ENCODE measurements at places on chromosomes 3 and 15.

- no peak for DNase-seq
These were observed 44.4 kb downstream of the FLNB start for GRCh38 chr3:58052373-58053273.

DNA sequence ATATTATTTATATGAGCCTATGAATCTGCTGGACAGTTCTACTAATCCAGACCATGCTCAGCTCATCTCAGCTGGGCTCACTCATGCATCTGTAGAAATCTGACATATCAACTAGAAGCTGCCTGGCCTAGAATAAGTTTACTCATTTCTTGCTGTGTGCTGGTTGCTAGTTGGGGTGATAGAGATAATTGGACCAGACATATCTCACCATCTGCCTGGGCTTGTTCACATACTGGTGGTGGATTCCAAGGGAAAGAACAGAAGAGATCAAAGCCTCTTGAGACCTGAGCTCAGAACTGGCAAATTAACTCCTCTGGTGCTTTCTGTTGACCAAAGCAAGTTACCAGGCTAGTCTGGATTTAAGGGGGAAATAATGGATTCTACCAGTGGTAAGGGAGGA is 109.1 kb downstream of the NSUN3 start:
- DNase-seq, result no peak

GRCh38 chr15:101464256-101464998 is 25.1 kb downstream of the PCSK6 start:
- DNase-seq, result no peak

DNA sequence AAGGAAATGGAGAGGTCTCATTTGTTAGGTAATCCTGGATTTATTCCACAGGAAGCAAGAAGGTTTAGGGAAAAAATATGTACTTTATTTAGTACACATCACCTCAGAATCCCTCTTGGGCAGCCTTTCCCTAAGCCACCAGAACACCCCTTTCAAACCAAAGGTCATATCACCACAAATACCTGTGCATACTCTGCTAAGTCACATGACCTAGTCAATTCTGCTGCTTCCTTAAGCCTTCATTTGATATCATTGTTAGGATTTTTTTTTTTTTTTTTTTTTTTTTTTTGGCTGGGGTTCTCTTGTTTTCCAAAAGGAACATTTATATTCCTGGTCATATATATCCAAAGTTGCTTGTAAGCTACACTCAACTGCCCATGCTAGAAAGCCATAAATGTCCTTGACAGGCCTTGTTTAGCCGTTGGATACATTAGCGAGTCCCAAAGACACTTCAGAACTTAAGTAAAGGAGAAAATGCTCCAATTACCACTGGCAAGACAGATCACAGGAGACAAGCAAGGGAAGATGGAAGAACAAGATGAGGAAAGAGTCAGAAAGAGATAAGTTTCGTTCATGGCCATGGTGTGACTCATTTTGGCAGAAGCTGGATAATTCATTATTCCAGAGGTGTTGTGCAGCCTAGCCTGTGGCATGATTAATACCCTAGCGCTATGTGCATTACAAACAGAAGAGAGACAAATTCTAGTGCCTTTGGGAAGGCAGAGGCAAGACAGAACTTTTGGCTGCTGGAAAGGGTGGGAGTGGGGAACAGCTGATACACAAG is 155.6 kb upstream of the SLC2A2 start:
- DNase-seq, result no peak

GRCh38 chr3:61564395-61565059 is 3.2 kb downstream of the PTPRG start:
- DNase-seq, result peak; percentile 9

- no peak for DNase-seq
These were observed 781 bp upstream of the DAG1 start for GRCh38 chr3:49469037-49469935.

- DNase-seq, result no peak
These were observed 711.6 kb downstream of the MECOM start for GRCh38 chr3:168951884-168952283.

DNA sequence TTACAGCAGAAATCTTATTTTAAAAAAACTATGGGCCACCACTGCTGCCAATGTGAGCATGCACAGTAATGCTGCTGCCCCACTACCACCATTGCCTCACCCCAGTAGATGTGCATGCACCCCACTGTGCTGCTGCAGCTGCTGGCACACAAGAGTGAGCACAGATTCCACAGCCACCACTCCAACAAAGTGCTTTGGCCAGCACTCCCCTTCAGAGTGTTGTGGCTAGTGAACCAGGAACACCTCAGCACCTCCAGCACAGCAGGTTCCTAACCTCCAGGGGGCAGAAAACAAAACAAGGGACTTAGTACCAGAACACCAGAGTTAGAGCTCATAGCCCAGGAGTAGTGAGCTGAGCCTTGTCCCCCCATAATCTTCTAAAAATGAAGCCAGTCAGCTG is 629.6 kb downstream of the PYDC2 start:
- DNase-seq, result no peak

DNA sequence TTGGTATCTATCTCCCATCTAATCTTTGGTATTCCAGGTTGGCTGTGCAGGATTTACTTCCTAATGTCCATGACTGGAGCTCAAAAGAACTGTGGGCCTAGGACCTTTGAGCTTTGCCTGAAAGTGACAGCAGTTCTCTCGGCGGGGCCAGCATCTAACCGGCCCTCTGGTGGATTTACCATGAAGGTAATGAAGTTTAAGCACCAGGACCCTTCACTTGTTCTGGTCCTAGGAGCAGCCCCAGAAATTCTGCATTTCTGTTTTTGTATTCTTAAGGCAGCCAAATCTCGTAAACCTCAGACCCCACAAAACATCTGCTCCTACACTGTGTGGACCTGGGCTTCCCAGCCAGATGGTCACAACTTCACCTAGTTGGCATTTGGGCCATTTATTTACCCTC is 13.0 kb downstream of the CALML4 start:
- DNase-seq, result no peak

DNA sequence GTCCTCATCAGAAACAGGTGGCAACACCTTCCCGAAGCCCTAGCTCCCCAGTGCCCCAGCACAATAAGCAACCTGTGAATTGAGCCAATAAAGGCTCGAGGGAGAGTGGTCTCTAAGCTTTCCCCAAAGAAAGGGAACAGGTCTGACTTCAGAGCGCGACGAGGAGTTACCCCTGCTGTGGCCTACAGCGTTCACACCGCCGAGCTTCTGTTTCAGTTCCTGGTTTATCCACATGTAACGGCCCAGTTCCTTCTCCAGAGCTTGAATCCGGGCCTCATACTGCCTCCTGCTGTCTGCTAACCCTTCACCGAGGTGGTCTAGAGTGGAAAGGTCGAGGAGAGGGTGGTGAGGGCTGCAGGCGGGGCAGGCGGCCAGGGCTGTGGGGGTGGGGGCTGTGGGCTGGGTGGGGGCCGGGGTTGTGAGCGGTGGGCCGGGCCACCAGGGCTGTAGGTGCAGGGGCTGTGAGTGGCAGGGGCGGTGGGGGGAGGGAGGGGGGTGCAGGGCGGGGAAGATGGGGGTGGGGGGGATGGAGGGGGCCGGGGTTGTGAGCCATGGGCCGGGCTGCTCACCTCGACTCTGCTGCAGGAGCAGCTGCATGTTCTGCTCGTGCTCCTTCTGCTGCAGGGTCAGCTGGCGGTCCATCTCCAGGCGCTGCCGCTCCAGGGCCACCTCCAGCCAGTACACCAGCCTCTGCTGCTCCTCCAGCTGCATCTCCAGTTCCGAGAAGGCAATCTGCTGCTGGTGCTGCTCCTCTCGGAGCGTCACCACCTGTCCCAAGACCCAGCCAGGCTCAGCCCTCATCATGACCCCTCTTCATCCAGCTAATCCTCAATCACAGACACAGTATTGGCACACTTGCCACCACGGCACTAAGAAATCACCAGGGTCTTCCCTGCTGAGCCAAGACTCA is 26.2 kb downstream of the KIF7 start:
- DNase-seq, result no peak

- DNase-seq, result no peak
These were observed 20.4 kb upstream of the MAP6D1 start for GRCh38 chr3:183845608-183846288.

DNA sequence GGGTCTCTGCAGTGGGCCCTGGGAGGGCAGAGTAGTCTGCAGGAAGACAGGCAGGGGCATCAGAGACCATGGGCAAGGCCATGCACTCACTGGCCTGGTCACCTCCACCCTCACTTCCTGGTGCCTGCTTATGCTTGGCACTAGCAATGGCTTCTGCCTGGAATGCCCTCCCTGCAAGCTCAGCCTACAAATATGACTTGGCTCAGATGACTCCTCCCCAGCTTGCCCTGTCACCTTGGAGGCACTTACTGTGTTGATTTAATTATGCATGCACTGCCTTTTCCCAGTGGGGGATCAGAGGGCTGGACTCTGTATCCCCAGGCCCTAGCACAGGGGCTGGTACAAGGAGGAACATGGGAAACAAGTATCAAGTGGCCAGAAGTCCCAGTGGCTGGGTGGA is 7.8 kb downstream of the C3orf18 start:
- no peak for DNase-seq

DNA sequence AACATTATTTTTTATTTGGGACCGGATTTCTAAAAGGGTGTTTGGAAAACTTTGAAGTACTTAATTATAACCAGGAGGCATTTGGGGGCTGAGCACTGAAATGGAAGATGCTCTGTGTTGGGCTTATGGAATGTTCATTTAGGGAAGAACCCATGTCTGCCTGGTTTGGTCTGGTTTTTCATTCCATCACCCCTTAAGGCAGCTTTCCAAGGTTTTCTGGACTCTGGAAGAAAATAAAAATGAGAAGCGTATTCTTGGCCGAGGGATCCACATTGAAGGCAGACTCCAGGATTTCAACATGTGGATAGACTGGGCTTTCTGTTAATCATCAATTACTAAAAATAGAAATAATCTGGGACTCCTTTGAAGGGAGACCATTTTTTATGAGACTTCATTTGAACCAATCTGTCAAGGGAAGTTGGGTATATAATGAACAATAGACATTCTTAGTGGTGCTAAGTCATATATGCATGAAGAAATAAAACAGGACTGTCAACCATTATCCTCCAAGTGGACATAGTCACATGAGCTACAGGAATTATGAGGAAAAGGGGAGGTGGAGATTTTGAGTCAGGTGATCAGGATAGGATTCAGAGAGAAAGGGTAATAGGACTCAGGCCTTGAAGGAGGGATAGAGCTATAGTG is 270.5 kb upstream of the ADAMTS9 start:
- no peak for DNase-seq

GRCh38 chr3:114333180-114333922 is 39.5 kb downstream of the TIGIT start:
- no peak for DNase-seq

GRCh38 chr3:120848503-120848902 is 59.5 kb upstream of the STXBP5L start:
- DNase-seq, result no peak

DNA sequence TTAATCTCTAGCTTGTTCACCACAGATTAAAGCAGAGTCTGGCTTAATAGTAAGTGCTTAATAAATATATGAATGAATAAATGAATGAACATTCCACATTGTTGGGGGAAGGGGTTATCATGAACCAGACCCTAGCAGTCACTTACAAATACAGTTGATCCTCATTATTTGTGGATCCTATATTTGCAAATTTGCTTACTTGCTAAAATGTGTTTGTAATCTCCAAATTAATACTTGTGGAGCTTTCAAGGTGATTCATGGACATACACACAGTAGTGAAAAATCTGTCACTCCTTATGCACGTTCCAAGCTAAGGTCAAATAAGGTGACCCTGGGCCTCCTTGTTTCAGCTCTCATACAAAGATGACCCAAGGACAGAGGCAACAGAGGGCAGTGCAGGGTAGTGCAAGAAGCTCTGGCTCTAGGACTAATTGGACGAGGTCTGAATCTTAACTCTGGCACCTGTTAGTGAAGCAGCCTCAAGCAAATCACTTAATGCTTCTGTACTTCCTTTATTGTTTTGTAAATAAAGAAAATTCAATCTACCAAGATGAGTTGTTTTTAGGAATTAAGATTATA is 112.8 kb upstream of the C2CD4B start:
- no peak for DNase-seq

DNA sequence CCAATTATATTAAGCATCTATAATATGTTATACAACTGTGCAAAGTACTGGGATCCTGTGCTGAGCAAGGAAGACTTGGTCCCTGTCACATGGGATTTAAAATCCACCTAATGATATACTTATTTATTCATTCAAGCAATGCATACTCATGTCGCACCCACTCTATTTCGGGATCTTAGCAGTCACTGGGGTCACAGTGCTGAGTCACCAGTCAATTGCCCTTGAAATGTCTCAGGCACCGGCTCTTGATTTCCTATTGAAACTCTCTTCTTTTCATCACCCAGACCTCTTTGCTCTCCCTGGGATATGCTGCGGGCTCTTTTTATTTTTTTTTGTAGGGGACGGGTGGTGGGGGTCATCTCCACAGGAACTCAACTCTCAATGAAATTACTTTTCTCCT is 194.5 kb upstream of the GAP43 start:
- no peak for DNase-seq

DNA sequence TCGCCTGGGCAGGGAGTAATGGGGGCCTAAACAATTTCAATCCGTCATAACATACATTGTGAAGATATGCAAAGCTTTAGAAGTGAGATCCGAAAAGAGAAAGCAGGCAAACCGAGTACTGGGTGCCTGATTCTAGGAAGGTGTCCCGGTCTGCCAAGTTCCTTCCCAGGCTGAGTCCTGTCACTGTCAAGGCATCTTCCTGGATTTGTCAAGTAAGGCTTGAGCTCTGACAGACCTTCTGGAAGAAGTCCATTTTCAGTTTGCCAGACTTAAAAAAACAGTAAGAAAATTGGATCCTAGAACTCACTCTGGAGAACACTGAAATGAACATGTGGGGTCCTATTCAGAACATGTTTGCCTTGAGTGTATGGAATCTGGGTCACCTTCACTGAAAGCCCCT is 253.9 kb downstream of the RORA start:
- DNase-seq, result no peak

DNA sequence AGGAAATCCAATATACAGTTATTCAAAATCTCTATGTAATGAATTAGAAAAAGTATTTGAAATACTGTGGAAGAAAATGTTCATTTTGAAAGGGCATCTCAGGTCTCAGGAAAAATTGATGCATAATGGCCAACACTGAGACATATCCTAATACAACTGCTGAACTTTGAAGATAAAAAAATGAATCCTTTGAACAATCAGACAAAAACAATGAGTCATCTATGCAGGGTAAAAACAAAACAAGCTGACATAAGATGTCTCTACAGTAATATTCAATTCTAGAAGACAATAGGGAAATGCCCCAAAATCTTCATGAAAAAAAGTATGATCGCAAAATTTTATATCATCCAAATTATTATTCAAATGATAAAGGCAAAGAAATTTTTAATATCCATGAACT is 34.0 kb upstream of the ZNF280D start:
- no peak for DNase-seq
